Activated effector memory CD4-positive, alpha-beta T cell treated with anti-CD3 and anti-CD28 coated beads, Interleukin-2, amount 50 U/mL, for 16 hours (primary cell): ENCODE measurements at places on chromosomes 12 and 14.

GRCh38 chr12:113403435-113404415 is at the start of gene SDS:
TSS of gene SDS (minus strand) at chr12:113403887. CDS start at chr12:113399708, 4,179 bp downstream.
- no peak for DNase-seq

DNA sequence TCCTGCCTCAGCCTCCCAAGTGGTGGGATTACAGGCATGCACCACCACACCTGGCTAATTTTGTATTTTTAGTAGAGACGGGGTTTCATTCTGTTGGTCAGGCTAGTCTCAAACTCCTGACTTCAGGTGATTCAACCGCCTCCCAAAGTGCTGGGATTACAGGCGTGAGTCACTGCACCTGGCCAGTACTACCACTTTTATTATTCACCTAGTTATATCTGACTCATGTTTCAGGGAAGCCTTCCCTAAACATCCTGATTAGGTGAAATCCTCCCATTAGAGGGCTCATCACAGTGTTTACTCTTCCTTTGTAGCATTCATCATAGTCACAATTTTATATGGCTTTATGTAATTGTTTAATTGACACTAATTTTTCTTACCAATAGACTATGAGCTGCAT is 295.3 kb upstream of the SOX5 start:
- DNase-seq = no peak

DNA sequence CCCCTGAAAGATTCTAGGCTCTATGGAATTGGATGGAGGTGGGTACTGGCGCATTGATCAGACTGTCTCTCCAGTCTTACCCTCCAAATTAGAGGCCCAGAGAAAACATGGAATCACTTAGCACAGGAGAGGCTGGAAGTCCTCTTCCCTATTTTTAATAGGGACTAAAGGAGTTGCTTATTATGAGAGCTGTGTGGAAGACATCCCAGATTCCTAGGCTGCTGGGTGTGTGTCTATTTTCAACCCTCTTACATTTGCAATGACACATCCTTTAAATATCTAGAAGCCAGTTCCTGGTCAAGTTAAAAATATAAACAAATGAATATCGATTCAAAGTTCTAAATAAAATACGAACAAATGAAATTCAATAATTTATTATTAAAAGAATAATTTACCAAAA is 58.3 kb upstream of the ARID2 start:
- no peak for DNase-seq

DNA sequence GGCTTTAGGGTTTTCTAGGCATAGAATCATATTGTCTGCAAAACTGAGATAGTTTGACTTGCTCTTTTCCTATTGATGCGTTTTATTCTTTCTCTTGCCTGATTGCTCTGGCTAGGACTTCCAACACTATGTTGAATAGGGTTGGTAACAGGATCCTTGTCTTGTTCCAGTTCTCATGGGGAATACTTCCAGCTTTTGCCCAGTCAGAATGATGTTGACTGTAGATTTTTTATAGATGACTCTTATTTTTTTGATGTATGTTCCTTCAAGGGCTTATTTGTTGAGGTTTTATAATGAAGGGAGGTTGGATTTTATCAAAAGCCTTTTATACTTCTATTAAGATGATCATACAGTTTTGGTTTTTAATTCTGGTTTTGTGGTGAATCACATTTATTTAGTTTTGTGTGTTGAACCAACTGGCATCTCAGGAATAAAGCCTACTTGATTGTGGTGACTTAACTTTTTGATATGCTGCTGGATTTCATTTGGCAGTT is 478.2 kb downstream of the TMEM117 start:
- no peak for DNase-seq

- DNase-seq = no peak
Measured at GRCh38 chr12:66500841-66501240, 178.0 kb downstream of the GRIP1 start.

- DNase-seq = no peak
Measured at GRCh38 chr12:106585105-106585520, 2.3 kb downstream of the RFX4 start.

- no peak for DNase-seq
Measured at GRCh38 chr12:55712700-55713415, 3.0 kb upstream of the BLOC1S1 start.

DNA sequence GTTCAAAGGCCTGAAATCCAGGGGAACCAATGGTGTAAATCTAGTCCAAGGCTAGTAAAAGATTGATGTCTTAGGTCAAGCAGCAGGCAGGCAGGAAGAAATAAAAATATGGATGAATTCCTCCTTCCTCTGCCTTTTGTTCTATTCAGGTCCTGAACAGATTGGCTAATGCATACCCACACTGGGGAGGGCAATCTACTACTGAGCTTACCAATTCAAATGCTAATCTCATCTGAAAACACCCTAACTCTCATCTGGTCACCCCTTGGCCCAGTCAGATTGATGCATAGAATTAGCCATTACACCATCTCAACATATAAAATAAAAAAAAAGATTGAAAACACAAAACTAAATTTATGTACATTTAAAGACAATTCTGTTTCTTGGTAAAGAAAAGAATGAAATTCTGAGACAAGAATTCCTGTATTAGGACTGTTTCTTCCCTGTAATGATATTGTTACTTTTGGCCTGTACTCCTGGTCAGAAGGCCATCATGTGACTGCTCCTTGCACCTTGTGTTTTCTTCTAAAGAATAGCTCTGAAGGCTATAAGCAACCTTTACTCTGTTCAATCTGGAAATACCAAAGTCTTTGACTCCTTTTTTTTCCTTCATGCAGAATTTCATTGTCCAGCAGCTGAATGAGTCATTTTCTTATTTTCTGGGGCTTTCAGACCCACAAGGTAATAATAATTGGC is 19.9 kb downstream of the CLEC6A start:
- no peak for DNase-seq

DNA sequence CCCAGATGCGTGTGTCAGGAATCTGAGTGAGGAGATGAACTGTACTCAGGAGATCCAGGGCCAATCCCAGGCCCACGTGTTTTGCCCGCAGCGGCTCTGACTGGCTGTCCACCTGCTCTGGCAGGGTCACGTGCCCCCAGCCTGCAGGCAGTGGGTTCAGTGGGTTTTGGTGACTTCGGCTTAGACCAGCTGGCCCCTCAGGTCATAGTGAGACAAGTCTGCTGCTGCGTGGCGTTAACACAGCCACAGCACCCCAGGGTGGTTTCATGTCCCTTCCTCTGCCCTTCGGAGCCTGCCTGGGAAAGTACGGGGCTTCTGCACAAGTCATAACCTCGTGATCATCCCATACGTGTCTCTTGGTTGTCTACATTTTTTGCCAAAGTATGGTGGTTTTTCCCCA is 2.6 kb downstream of the FBRSL1 start:
- no peak for DNase-seq

- DNase-seq = no peak
Measured at GRCh38 chr14:87686746-87687145, 306.2 kb downstream of the GALC start.

DNA sequence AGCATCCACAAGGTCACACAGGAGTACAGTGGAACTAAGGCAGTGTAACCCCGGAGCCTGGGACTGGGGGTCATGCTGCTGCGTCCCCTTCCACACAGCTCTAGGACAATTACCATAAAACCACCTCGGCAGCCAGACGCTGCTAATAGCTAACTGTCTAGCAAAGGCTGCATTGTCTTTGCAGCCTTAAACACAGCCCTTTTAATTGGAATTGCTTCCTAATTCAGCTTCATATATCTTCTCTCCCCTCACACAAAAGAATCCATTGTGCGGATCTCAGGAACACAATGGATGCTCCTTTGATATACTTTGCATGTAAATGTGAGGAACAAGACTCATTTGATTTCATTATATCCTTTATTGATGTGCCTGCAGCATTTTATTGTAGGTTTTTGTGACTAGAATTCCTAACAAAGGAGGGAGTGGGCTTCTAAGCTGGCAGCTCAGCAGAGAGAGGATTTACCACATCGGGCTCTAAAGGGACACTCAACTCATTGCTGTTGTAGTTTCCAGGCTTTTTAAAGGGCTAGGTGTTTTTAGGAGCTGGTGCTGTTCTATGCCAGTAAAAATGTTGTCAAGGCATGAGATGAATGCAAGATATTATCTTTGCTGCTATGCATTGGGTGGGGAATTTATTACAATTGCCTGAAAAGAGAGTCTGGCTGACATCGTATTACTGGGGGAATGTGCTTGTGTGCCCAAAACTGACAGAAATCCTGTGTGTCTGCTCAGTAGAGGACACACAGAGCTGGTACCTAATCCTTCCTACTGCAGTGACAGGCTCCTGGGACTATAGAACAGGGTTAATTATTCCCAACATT is 30.4 kb upstream of the DACT1 start:
- no peak for DNase-seq

- no peak for DNase-seq
Measured at GRCh38 chr12:113762155-113762881, 203.8 kb downstream of the RBM19 start.

DNA sequence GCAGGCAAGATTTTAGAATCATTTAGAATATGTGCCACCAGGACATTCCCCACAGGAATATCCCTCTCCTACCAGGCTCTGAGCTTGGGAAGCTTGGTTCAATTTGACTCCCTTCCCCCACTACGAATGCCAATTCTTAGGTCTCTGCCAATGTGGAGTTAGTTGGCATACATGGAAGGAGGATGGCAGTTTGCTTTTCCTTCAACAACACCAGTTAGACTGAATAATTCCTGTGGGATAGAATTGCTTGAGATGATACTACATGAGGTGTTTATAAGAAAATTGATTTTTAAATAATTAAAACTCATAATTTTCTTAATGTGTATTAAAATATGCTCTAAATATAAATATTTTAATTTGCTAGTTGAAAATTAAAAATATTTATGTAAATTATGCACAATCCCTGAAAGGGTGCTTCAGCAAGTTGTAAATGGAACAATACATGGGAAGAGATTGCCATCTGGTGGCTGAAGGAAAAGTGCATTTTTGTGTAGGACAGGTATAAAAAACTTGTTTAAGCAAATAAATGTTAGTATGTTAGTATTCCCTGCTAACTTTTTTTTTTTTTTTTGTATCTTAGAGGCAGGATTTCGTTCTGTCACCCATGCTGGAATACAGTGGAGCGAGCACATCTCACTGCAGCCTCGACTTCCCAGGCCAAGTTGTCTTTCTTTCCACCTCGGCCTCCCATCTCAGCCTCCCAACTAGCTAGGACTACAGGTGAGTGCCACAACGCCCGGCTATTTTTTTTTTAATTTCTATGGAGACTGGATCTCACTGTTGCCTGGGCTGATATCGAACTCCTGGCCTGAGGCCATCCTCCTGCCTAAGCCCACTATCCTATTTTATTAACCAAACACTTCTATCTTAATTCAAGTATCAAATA is 25.8 kb upstream of the STRAP start:
- no peak for DNase-seq

GRCh38 chr12:57550641-57551549 is 1.1 kb downstream of the KIF5A start:
- DNase-seq = no peak

GRCh38 chr14:102772781-102773570 is 4.3 kb upstream of the TRAF3 start:
- no peak for DNase-seq

- no peak for DNase-seq
Measured at GRCh38 chr12:68042212-68042699, 53.0 kb downstream of the IFNG-AS1 start.

GRCh38 chr14:58301416-58301815 is 3.1 kb downstream of the ARID4A start:
- no peak for DNase-seq

DNA sequence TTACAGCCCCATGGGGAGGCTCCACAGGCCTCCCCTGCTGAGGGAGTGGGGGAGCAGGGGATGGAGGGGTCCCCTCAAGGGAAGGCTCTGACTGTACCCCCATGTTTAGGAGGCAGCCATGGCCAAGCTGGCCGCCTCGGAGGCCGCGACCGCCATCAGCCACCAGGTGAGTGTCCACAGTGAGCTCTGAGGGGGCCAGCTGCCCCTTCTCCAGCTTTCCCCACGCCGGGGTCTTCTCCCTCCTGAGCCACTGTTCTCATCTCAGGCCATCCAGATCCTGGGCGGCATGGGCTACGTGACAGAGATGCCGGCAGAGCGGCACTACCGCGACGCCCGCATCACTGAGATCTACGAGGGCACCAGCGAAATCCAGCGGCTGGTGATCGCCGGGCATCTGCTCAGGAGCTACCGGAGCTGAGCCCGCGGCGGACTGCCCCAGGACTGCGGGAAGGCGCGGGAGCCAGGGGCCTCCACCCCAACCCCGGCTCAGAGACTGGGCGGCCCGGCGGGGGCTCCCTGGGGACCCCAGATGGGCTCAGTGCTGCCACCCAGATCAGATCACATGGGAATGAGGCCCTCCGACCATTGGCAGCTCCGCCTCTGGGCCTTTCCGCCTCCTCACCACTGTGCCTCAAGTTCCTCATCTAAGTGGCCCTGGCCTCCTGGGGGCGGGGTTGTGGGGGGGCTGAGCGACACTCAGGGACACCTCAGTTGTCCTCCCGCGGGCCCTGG is 13.6 kb downstream of the ACADS start:
- no peak for DNase-seq

- DNase-seq = no peak
Measured at GRCh38 chr12:24462946-24463345, 486.0 kb downstream of the BCAT1 start.

DNA sequence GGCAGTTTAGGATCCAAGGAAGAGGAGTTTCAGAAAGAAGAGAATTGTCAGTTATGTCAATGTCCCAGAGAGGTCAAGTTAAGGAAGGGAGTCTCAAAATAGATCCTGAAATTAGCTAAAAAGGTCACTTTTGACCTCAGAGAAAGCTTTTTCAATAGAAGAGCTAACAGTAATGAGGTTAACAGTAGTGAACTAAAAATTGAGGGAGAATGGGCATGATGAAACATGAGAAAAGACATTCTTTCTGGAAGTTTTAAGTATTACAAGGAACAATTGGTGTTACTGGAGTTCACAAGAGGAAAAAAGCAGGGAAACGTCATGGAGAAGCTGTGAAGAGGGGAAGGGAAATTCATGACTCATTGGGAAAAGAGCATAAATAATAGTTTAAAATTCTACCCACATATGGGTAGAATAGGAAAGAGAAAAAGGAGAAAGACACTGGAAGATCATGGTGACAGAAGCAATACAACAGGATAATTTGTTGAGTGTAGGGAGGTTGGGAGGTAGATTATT is 381.2 kb upstream of the FAR2 start:
- DNase-seq = no peak

- DNase-seq = no peak
Measured at GRCh38 chr12:22238211-22238610, 96.3 kb downstream of the ST8SIA1 start.

- DNase-seq = no peak
Measured at GRCh38 chr12:95326855-95327254, 109.2 kb downstream of the VEZT start.

DNA sequence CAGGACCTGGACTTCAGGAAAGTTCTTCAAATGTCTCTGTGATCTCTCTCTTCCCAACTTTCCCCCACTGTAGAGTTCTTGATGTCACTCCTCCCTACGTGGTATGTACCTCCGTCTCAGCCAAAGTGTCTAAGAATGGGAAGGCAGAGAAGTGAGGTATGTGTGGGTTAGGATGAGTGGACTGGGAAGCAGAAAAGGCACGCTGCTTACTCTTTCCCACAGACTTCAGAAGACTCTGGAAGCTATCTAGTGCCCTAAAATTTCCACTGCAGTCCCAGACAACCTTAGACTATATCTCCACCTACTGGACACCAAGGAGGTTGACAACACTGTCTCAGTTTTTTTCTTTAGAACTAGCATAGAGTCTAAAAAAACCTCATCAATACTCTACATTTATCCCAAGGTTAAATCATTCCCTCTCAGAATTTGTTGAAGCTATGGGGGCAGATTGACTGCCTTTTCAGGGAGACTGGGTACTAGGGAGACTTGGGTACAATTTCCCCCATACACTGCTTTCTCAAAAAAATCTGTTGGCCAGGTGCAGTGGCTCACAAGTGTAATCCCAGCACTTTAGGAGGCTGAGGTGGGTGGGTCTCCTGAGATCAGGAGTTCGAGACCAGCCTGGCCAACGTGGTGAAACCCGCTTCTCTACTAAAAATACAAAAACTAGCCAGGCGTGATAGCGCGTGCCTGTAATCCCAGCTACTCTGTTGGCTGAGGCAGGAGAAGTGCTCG is 20.6 kb upstream of the ITGA5 start:
- no peak for DNase-seq
